Foreskin fibroblast (primary cell): ENCODE measurements at places on chromosomes 5 and 9.
A peak's percentile ranks its signal among the peaks of the same experiment; 100 is the strongest.

GRCh38 chr9:5582835-5583195 lies 46.1 kb upstream of the RIC1 start:
- DNase-seq: peak; percentile 63

- peak; percentile 29 for DNase-seq
These were observed 28.3 kb downstream of the RAI14 start for GRCh38 chr5:34684281-34684979.

- no peak for DNase-seq
These were observed 219.6 kb downstream of the WDR70 start for GRCh38 chr5:37598733-37599132.

DNA sequence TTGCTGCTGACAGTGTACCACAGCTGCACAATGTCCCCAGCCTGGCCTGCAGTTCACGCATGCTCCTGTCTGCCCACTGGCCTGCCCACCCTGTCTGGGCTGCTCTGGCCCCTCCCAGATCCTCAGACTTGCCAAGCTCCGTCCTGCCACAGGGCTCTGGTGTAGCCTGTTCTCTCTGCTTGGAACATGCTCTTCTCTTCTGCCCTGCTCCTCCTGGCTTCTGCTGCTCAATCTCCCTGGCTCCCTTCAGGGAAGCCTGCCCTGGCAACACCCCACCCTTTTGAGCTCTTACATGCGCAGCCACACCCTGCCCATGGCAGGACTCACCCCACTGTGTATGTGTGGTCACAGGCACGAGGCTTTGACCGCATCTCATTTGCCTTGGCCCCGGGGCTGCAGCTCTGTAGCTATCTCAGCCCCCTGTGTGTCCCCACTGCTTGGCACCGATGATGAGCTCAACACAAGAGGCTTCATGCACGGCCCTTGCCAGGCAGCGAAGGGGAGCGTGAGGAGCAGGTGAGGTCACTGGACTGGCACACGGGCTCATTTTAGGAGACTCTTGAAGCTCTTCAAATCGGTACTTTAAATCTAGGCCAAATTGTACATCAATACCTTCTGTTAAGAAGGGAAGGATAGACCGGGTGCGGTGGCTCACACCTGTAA lies 20.4 kb upstream of the BRD3 start:
- DNase-seq: no peak

- no peak for DNase-seq
These were observed 68.5 kb downstream of the FRMD3 start for GRCh38 chr9:83469722-83470121.

- DNase-seq: no peak
These were observed 597.3 kb downstream of the PRELID2 start for GRCh38 chr5:145237843-145238242.

DNA sequence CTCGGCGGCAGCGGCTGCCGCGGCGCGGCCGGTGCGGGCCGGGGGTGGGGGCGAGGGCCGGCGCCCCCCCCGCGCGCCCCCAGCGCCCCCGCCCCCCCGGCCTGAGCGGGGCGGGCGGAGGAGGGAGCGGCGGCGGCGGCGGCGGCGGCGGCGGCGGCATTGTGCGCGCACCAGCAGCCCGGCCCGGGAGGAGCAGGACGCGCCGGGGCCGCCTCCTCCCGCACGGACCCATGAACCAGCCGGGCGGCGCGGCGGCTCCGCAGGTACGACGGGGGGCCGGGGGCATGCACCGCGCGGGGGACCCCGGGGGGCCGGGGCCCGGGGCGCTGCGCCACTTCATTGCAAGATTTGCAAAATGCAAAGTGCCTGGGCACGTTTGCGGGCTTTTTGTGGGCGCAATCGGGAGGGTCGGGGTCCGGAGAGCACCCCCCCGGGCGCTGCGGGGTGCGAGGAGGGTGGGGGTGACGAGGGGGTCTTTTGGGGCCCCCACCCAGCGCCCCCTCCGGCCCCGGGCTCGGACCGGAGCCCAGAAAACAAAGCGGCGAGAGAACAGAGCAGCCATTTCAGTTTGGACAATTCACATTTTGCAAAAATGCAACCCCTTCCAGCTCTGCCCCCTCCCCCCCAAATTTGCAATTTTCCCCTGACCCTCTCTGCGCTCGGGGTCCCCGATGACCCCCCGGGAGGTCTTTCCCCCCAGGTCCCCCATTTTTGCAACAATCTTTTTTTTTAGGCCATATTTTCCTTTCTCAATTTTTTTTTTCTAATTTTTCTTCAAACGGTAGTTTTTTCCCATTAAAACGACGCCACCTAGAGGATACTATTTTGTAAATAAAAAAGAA lies at the start of gene ZNF618:
Gene ZNF618, plus strand, starts transcription at position 159 of the 842 bp plus-strand sequence. Its CDS starts 72 bp downstream, at position 231.
- peak; percentile 64 for DNase-seq

- DNase-seq: no peak
These were observed 57.8 kb downstream of the MTRR start for GRCh38 chr5:7926720-7927119.
